ENCODE measurements at places on chromosomes 5 and 9.

DNA sequence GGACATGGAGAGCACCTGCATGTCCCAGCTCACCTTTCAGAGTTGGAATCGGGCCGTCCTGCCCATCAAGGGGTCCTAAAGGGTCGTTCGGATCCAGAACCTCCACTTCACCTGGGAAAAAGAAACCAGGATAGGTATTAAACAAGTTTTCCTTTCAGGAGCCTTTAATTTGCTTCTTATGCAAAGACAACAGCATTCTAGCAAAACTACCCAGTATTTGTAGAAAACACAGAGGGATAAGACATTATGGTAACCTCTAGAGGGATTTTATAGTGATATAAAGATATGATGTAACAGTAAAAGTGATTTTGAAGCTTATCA, 174.4 kb downstream of the ROR2 start:
- no peak for DNase-seq

DNA sequence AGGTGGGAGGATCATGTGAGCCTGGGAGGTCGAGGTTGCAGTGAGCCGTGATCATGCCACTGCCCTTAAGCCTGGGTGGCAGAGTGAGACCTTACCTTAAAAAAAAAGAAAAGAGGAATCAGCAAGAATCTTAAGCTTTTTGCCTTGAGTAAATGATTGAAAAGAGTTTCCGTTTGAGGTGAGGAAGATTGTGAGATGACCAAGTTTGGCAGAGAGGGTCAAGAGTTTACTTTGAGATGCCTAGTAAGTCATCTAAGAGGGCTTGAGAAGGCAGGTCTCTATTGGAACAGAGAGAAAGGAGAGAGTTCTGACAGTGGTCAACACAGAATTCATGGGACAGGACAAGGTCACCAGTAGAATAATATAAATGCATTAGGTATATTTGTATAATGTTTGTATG, 572.1 kb downstream of the TLE4 start:
- no peak for DNase-seq

GRCh38 chr9:71755869-71756268, 12.4 kb downstream of the CEMIP2 start:
- DNase-seq: no peak

- no peak for DNase-seq
These were observed 95.4 kb downstream of the PAM start for GRCh38 chr5:102850503-102850902.

- peak; percentile 54 for DNase-seq
These were observed 731 bp downstream of the PRR16 start for GRCh38 chr5:120464627-120465435.

GRCh38 chr9:134339183-134339806, 13.0 kb downstream of the RXRA start:
- no peak for DNase-seq

GRCh38 chr5:65247594-65247993, 234.1 kb downstream of the ADAMTS6 start:
- no peak for DNase-seq

DNA sequence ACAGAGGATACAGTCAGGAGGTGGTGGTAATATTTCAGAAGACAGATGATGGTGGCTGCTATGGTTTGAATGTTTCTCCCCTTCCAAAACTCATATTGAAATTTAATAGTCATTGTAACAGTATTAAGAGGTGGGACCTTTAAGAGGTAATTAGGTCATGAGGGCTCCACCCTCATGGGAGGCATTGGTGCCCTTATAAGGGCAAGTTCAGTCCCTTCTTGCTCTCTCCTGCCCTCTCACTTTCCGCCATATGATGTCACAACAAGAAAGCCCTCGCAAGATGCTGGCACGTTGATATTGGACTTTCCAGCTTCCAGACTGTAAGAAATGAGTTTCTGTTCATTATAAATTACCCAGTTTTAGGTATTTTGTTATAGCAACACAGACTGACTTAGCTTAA, 274.9 kb downstream of the PDE4D start:
- no peak for DNase-seq
